ENCODE measurements at places on chromosomes 6 and 20.

DNA sequence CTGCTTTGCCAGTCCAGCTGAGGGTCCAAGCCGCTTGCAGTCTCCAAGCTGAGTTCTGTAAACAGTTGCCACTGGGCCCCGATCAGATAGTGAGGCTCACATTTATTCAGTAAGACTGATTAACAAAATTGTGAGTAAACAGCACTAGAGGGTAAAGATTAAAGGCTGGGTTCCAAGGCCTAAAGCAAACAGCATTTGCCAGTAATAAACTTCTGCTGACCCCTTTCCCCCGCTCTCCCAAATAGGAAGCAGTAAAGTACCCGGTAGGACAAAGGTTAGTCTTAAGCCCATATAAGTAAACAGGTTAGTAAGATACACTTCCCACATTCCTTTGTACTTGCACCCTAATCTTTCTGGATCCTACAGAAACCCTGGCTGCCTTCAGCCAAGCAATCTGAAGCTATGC is 181.8 kb downstream of the MEI4 start:
- DNase-seq = no peak

- DNase-seq = no peak
Measured at GRCh38 chr20:24098886-24099285, 110.3 kb upstream of the GGTLC1 start.

DNA sequence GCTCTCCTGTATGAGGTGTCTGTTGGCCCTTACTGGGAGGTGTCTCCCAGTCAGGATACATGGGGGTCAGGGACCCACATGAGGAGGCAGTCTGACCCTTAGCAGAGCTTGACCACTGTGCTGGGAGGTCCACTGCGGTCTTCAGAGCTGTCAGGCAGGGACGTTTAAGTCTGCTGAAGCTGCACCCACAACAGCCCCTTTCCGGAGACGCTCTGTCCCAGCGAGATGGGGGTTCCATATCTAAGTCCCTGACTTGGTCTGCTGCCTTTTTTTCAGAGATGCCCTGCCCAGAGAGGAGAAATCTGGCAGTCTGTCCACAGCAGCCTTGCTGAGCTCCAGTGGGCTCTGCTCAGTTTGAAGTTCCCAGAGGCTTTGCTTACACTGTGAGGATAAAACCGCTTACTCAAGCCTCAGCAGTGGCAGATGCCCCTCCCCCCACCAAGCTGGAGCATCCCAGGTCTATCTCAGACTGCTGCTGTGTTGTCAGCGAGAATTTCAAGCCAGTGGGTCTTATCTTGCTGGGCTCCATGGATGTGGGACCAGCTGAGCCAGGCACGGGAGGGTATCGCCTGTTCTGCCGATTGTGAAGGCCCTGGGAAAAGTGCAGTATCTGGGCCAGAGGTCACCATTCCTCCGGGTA is 36.3 kb upstream of the IBTK start:
- no peak for DNase-seq

DNA sequence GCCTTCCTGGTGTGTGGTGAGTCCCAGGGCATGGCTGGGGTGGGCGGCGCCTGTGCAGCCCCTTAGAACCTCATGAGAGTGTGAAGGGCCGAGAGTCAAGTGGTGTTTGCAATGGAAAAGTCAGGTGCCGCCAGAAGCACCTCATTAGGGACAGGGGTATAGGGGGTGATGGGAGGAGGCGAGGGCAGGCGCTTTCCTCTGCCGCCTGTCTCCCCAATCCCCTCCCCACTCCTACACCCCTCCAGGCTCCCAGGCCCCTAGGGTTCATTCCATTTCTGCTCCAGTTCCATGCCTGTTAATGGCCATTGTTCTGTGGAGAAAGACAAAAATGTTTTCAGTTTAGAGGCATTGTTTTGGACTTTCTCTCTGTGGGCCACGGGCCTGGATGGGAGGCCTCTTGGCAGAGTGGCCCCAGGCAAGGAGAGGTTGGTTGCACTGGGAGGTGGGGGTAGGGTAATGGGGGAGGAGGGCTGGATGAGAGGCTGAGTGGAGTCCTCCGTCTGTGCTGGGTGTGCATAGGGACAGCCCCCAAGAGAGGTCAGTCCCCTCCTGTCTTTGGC is 21.4 kb upstream of the SCUBE3 start:
- peak; percentile 33 for DNase-seq

- DNase-seq = no peak
Measured at GRCh38 chr6:143370812-143371370, 79.6 kb downstream of the ADAT2 start.

DNA sequence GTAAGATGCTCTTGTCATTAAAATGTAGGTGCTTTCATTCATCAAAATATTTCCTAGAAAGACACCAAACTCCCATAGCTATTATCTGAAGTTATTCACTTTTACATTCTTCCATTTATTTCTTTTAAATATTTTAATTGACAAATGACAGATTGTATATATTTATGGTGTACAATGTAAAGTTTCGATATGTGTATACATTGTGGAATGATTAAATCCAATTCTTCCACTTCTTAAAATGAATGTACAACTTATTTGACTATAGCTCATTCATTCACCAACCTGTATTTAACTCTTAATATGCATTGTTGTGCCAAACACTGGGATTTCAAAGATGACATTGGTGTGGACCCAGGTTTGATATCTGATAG is 41.0 kb downstream of the CCN2 start:
- no peak for DNase-seq

- DNase-seq = no peak
Measured at GRCh38 chr20:48662711-48663110, 165.1 kb downstream of the PREX1 start.

DNA sequence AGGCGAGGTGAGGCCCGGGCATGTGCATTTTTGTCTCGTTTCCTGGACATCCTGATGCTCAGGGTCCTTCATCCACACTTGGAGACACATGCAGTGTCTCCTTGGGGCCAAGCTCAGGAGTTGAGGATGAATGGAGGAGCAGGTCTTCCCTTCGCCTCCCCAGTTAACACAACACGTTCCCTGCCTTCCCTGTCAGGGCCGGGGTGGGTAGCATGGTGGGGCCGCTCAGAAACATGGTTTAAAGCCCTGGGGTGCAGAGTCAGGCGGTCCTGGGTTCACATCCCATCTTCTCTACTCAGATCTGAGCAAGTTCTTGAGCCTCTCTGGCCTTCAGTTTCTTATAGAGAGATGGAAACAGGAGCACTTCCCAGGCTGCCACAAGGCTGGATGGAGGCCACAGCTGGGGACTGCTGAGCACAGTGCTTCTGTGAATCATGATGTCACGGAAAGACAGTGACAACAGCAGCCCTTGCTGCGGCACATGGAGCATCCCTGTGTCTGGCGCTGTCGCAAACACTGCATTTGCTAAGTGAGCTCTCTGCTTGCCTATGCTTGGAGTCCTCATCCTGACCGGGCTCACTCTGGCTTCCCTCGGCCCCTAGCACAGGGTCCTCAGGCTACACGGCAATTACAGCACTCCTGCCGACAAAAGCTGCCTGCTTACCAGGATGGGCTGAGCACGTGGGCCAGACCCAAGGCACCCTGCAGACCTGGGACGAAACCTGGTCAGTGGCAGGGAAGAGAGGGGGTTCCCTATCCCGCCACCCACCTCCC is 45.6 kb upstream of the STX16 start:
- DNase-seq = no peak

DNA sequence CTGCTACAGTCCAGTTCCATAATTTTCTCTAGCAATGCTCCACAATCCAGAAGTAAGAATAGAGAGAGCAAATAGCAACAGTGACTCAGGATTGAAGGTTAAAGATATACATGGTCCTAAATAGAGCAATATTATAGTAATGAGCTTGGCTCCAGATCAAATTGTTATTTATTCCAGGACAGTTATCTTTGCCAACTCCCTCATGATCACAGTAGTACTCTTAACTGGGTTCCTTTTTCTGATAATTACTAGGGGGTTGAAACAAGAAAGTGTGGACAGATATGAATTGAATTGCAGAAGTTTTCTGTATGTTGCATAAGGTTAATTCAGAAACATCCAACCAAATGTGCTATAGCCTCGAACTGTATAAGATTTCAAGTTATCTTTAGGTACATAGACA is 11.9 kb downstream of the FAM184A start:
- DNase-seq = no peak

DNA sequence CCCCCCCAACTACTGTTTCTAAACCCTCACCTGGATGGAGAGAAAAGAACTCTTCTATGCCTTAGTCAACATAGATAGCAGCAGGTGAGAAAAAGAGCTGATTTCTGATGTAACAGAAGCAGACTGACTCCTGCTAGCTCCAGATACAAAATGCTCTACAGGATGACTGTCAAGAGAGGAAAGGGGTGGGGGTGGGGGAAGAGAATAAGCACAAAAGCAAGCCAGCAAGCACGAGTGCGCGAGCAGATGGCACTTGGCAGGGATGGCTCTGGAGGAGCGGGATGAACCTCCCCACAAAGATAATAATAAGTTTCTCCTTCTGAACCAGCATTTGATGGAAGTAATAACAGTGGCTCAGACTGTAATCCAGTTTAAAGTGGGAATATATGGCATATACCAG is 45.6 kb upstream of the SPDEF start:
- peak; percentile 34 for DNase-seq

DNA sequence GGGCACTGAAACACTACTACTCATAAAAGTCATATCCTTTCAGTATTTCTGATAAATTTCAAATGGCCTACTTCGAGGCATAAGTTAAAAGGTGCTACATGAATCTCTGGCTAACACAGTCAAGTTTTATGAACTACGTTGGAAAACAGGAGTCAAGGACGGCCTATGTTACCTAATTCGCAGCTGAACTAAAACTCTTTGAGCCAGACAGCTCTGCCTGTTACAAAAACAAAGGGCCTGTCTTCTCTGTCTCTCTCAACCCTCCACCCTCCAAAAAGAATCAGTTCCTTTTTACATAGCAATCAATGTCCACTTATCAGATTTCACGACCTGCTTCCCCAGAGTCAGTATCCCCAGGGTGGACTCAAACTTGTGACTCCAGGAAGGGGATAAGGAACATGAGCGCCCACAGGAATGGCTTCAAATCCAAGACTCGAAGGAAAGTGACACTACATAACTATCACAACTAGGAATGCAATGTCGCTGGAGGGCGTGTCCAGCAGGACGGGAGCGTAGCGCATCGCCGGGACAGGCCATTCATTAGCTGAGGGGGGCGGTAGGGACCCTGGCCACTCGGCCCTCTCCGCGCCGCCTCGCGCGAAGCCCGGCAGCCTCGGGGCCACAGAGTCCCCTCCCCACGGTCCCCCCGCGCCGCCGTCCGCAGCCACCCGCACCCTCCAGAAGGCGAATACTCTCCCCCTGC is 591 bp downstream of the IBTK start:
- DNase-seq = no peak

DNA sequence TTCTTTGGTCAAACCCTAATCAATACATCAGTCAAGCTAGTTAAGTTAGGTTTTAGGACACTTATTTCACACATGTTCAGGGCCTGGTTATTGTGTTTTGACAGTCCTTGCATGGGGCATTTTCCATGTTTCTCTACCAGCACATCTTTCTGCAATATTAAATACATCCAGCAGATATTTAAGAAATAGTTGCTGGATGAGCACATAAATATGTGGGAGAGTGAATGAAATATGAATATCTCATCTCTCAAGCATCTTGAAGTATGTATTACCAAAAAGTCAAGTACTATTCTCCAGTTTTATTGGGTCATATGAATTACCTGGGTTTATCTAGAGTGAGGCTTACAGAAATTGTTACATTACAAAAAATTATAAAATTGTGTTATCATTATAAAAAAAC is 621.9 kb upstream of the GJE1 start:
- no peak for DNase-seq

DNA sequence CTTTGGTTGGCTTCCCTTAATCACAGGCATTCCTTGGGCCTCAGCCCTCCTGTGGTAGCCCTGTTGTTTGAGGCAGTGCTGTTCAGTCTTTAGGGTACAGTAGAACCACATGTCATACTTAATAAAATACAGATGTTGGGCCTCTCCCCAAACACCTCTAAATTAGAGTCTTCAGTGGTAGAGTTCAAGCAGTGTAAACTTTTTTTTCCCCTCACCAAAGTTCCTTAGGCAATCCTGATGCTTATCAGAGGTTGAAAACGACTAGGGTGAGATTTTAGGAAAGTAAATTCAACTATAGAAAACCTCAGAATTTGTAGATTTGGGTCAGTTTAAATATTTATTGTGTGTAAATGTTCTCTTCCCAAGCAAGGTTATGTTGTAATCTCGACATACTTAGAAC is 44.6 kb downstream of the BLTP3A start:
- no peak for DNase-seq

- no peak for DNase-seq
Measured at GRCh38 chr6:102402635-102403329, 1009.3 kb downstream of the GRIK2 start.

GRCh38 chr6:78192057-78192456 is 539.2 kb downstream of the MEI4 start:
- peak; percentile 10 for DNase-seq

DNA sequence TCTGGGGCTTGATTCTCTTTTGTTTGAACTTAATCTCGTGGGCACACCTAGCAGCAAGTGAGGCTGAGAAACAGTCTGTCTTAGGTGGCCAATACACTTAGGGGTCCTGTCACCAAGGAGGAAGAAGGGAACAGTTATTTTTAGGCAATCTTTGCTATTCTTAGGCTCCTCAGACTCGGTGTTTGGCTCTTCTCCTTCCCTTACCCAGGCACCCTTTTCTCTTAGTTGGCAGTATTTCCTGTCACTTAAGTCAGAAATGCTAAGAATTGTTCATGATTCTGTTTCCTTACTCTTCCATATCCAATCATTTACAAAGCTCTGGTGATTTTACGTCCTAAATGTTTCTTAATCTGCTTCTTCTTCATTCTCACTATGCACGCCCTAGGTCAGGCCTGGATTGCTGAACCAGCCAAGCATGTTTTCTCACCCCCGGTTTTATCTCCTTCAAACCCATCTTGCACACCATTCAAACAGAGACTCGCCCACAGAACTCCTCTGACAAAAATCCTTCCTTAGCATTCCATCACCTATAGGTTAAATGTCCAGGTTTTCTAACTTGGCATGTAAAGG is 45.2 kb upstream of the TMEM217 start:
- no peak for DNase-seq

DNA sequence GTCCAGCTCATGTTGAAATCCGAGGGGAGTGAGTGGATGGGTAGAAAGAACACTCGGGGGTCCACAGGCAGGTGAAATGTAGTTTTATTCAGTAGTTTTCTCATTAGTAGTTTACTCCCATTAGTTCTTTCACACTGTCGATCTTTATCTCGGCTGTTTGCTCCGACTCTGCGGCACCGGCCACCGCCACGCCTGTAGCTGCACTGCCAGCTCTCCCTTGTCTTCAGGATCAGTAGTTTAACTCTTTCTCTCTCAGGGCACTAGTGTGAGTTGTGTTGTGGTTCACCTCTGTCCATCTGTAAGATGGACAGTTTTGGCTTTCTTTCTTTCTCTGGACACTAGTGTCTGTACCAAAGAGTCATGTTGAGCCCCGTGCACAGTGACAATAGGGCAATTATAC is 195.7 kb downstream of the LMBRD1 start:
- no peak for DNase-seq

GRCh38 chr6:6583836-6584235 is 4.7 kb upstream of the LY86 start:
- DNase-seq = no peak

- DNase-seq = no peak
Measured at GRCh38 chr6:163094881-163095280, 319.6 kb upstream of the QKI start.

All from H7 (cell line).